ENCODE measurements at places on chromosomes 16 and 17. TPM values are rescaled to one million over a fixed set of nuclear protein-coding genes. Genes with fewer than 3 reads are reported as not detected.

DNA sequence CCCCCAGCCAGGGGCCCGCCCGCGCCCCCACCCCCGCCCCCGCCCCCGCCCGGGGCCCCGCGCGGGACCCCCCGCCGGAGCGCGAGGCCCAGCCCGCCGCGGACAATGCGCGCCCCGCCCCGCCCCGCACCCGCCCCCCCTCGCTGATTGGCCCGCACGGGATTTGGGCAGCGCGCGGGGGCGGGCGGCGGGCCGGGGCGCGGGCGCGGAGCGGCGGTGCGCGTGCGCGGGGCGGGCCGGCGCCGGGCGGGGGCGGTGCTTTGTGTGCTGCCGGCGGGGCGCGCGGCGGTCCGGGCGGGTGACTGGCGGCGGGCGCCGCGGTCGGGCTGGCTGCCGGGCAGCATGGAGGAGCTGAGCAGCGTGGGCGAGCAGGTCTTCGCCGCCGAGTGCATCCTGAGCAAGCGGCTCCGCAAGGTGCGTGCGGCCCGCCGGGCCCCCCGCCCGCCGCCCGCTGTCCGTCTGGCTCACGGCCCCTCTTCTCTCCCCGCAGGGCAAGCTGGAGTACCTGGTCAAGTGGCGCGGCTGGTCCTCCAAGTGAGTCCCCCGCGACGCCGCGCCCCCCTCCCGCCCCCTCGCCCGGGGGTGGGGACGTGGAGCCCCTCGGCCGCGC, at the start of gene CBX2:
CBX2 (plus strand) TSS at position 255 of the 610 bp plus-strand sequence; CDS start at position 343, 88 bp downstream.
- H3K27me3 ChIP-seq, result no peaks in the 10 kb centered on the region
- H3K4me1 ChIP-seq, result peaks cover 46% of the 10 kb centered on the region
- H3K36me3 ChIP-seq, result no peaks in the 10 kb centered on the region
- peak within 1 kb of the TSS; percentile 19 for H3K4me3 ChIP-seq

GRCh38 chr16:82993926-82994325, 367.2 kb downstream of the CDH13 start:
- no peak overlapping the region for H3K4me3 ChIP-seq
- no peak overlapping the region for H3K27ac ChIP-seq
- no peaks in the 10 kb centered on the region for H3K4me1 ChIP-seq
- H3K36me3 ChIP-seq, result no peaks in the 10 kb centered on the region
- no peaks in the 10 kb centered on the region for H3K27me3 ChIP-seq
- no peak for DNase-seq

DNA sequence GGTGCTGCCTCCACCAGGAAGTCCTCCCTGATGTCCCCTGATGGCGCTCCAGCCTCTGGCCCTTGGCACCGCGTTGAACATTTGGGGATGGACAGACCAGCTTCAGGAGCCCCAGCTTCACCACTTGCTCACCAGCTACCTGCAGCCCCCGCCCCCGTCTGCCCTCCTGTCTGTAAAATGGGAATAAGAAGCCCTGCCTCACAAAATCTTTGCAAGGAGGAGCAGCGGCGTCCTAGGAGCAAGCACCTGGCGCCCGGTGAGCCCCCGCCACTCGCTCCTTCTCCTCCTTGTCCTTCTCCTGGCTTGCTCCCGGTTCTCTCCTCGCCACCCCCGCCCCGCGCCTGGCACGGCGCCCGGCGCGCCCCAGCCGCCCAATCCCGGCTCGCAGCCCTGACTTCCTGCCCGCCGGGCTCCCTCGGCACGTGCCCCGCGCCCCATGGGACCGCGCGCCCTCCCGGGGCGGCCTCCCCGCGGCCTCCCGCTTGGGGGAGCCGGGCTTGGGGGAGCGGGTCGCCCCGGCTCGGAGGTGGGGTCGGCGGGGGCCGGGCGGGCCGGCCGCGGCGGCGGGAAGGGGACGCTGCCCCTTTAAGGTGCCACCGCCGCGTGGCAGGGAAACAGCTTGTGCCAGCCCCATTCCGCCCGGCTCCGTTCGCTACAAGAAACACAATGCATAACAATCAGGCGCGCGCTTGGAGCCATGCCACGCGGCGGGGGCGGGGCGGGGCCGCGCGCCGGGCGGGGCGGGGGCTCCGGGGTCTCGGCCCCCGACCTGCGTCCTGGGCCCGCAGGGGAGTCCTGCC, 9.1 kb upstream of the PPP1R1B start:
- no peaks in the 10 kb centered on the region for H3K27me3 ChIP-seq
- DNase-seq, result peak; percentile 84
- H3K4me3 ChIP-seq, result peak overlapping the region; percentile 51
- H3K27ac ChIP-seq, result peak overlapping the region; percentile 68
- H3K36me3 ChIP-seq, result no peaks in the 10 kb centered on the region

- H3K4me1 ChIP-seq, result no peaks in the 10 kb centered on the region
- H3K27me3 ChIP-seq, result no peaks in the 10 kb centered on the region
- H3K27ac ChIP-seq, result no peak overlapping the region
- no peak for DNase-seq
- no peaks in the 10 kb centered on the region for H3K36me3 ChIP-seq
- no peak overlapping the region for H3K4me3 ChIP-seq
These were observed 7.9 kb downstream of the STAC2 start for GRCh38 chr17:39217734-39218369.

GRCh38 chr17:66665194-66665593, 169.7 kb upstream of the CACNG5 start:
- H3K27me3 ChIP-seq, result no peaks in the 10 kb centered on the region
- no peaks in the 10 kb centered on the region for H3K36me3 ChIP-seq
- no peak overlapping the region for H3K4me3 ChIP-seq
- no peak for DNase-seq
- no peaks in the 10 kb centered on the region for H3K4me1 ChIP-seq
- no peak overlapping the region for H3K27ac ChIP-seq

DNA sequence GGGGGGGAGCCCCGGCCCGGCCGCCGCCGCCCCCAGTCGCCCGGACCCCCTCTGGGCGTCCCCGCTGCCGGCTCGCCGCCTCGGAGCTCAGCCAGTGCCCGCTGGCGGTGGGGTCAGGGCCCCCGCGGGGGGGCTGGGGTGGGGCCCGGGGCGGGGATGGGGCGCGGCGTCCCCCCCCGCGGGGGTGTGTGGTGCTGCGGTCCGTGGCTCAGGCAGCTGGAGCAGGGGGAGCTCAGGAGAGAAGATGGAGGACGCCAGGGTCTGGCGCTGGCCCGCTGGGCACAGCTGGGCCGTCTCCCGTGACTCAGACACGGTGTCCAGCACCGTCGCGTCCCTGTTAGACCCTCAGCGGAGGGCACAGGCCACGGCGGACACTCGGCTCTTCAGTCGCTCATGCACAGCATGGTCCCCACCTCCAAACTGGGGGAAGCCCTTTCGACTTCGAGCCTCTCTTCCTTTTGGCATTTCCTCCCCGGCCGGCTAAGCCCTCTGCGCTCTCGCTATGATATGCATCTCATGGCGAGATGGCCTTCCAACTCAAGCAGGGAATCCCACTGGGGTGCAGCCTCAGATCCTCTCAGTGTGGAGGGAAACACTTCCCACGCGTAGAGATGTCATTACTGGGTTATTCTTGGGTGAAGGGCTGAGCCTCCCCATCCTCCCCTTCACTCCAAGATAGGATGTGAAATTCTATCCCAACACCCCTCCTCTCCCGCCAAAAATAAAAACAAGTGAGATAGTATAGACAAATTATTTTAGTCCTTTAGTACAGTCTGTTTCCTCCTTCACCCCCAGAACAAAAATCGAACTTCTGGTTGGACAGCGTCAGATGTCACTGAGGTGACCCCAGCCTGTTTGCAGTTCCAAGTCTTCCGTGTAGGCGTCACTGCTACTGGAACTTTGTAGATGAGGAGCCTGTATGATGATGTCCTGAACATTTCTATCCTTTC, 522 bp upstream of the VEZF1 start:
- peaks cover 48% of the 10 kb centered on the region for H3K4me1 ChIP-seq
- no peaks in the 10 kb centered on the region for H3K36me3 ChIP-seq
- peak; percentile 76 for DNase-seq
- H3K27me3 ChIP-seq, result no peaks in the 10 kb centered on the region
- peak overlapping the region; percentile 95 for H3K27ac ChIP-seq

GRCh38 chr16:51573191-51573590, 422.1 kb upstream of the SALL1 start:
- no peak overlapping the region for H3K4me3 ChIP-seq
- no peak overlapping the region for H3K27ac ChIP-seq
- no peak for DNase-seq
- H3K27me3 ChIP-seq, result no peaks in the 10 kb centered on the region
- H3K4me1 ChIP-seq, result no peaks in the 10 kb centered on the region
- H3K36me3 ChIP-seq, result no peaks in the 10 kb centered on the region

DNA sequence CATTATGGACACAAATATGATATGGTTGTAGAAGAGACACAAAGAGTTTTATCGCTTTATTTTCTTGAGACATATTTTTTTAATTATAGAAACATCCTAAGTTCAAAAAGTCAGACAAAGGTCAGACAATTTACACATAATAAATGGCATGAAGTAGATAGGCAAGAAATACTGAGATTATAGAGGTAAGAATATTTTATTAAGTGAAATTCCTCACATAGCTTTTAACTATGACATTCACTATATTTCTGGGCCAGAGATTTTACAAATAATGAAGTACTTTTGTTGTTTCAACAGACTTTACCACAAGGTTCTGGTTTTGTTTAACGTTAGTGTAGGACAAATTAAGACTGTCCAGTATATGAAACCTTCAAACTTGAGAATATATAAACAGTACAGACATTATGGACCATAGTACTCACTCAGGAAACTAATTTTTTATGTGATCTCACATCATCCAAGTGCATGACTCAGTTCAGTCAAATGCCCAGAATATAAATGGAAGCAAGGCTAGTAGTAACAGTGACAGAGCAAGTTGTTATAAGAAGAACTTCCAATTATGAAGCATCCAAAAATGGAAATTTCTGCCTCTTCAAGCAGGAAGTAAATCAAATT, 394.8 kb downstream of the KCNJ2 start:
- H3K27me3 ChIP-seq, result no peaks in the 10 kb centered on the region
- DNase-seq, result no peak
- no peak overlapping the region for H3K4me3 ChIP-seq
- no peaks in the 10 kb centered on the region for H3K36me3 ChIP-seq

DNA sequence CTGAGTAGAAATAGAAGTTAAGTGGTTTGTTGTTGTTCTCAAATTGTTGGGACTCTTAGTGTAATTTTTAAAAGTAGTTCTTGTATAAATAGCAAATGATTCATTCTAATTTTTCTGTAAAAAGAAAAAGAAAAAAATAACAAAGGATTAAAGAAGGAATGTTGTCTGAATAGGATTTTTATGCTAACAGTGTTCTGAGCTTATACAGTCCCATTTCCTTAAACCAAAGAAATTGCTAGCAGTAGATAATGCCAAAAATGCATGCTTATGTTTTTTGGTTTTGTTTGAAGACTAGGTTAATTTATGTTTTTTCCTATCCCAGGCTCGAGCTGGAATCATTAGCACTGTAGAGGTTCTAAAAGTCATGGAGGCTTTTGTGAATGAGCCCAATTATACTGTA, 44.7 kb upstream of the KPNB1 start:
- no peaks in the 10 kb centered on the region for H3K4me1 ChIP-seq
- H3K4me3 ChIP-seq, result no peak overlapping the region
- no peaks in the 10 kb centered on the region for H3K36me3 ChIP-seq
- peak overlapping the region; percentile 12 for H3K27ac ChIP-seq

- H3K27me3 ChIP-seq, result no peaks in the 10 kb centered on the region
- no peaks in the 10 kb centered on the region for H3K36me3 ChIP-seq
- no peak for DNase-seq
- no peak overlapping the region for H3K27ac ChIP-seq
- H3K4me3 ChIP-seq, result no peak overlapping the region
- H3K4me1 ChIP-seq, result peaks cover 6% of the 10 kb centered on the region
These were observed 77.2 kb downstream of the TOX3 start for GRCh38 chr16:52469775-52470174.

GRCh38 chr17:48045316-48046001, 2.7 kb upstream of the NFE2L1 start:
- no peaks in the 10 kb centered on the region for H3K27me3 ChIP-seq
- H3K4me1 ChIP-seq, result peaks cover 39% of the 10 kb centered on the region
- H3K4me3 ChIP-seq, result no peak overlapping the region
- H3K36me3 ChIP-seq, result no peaks in the 10 kb centered on the region

- no peak for DNase-seq
- no peaks in the 10 kb centered on the region for H3K27me3 ChIP-seq
- no peaks in the 10 kb centered on the region for H3K36me3 ChIP-seq
- no peak overlapping the region for H3K4me3 ChIP-seq
- no peak overlapping the region for H3K27ac ChIP-seq
These were observed 129.0 kb downstream of the CCDC144A start for GRCh38 chr17:16818821-16819683.

GRCh38 chr16:86899757-86900156, 321.4 kb downstream of the FOXL1 start:
- no peaks in the 10 kb centered on the region for H3K36me3 ChIP-seq
- H3K27me3 ChIP-seq, result no peaks in the 10 kb centered on the region
- DNase-seq, result no peak
- H3K4me3 ChIP-seq, result no peak overlapping the region
- no peak overlapping the region for H3K27ac ChIP-seq

GRCh38 chr16:48272837-48273421, 25.6 kb upstream of the ABCC11 start:
- no peak for DNase-seq
- H3K4me3 ChIP-seq, result no peak overlapping the region
- peaks cover 32% of the 10 kb centered on the region for H3K4me1 ChIP-seq
- no peak overlapping the region for H3K27ac ChIP-seq
- no peaks in the 10 kb centered on the region for H3K36me3 ChIP-seq

DNA sequence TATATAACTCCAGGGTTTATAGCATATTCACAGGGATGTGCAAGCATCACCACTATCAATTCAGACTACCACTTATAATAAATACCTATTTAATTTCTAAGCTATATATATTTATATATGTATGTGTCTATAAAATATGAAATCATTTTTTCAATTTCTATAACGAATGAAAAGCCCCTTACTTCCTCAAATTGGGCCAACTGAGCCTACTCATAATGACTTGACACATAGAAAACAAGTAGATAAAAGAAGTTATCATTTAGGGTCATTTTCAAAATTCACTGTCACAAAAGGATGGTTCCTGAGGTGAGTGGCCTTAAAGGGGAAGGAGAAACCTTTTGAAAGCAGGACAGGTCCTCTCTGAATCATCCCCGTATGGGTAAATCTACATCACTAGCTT, 114.1 kb downstream of the ADCY9 start:
- DNase-seq, result no peak
- H3K27ac ChIP-seq, result no peak overlapping the region
- H3K4me3 ChIP-seq, result no peak overlapping the region
- H3K4me1 ChIP-seq, result no peaks in the 10 kb centered on the region

The BAIAP3 gene
- 7.0 TPM for total RNA-seq

The TBC1D10B gene
- 22.1 TPM for total RNA-seq

The KRT40 gene
- 1.6 TPM for total RNA-seq

The TNFRSF17 gene
- total RNA-seq, result not detected

The KRT25 gene
- not detected for total RNA-seq

The CD300C gene
- total RNA-seq, result 0.52 TPM

The TBC1D26 gene
- not detected for total RNA-seq

The TLCD3B gene
- not detected for total RNA-seq
